Smooth muscle cell of the umbilical artery (primary cell): ENCODE measurements at places on chromosomes 1 and 21. TPM values are rescaled to one million over a fixed set of nuclear protein-coding genes. Genes with fewer than 3 reads are reported as not detected.

The AMPD1 gene
- not detected in 2 replicates for total RNA-seq

The ERVH48-1 gene
- total RNA-seq = not detected in 2 replicates

The RYR2 gene
- under 0.01 TPM in 2 replicates for total RNA-seq

The AGL gene
- total RNA-seq = 13.7 and 22.5 TPM in 2 replicates

The TAS1R1 gene
- total RNA-seq = not detected in 2 replicates

The DRAM2 gene
- total RNA-seq = 39.6 and 76.6 TPM in 2 replicates

The CD160 gene
- not detected in 2 replicates for total RNA-seq

The TUT4 gene
- 28.5 and 39.5 TPM in 2 replicates for total RNA-seq

The CFHR4 gene
- total RNA-seq = not detected in 2 replicates

The RORC gene
- not detected in 2 replicates for total RNA-seq

The CDCA8 gene
- 0.30 and 7.3 TPM in 2 replicates for total RNA-seq

The KRTAP13-2 gene
- not detected in 2 replicates for total RNA-seq

The RNPC3 gene
- total RNA-seq = 3.9 and 7.1 TPM in 2 replicates

The DMRTB1 gene
- not detected in 2 replicates for total RNA-seq

The NEGR1 gene
- 14.0 and 22.6 TPM in 2 replicates for total RNA-seq

The CYP4A22 gene
- total RNA-seq = not detected in 2 replicates

The CRYBG2 gene
- not detected in 2 replicates for total RNA-seq
